ENCODE measurements at places on chromosomes 6 and 20. TPM values are rescaled to one million over a fixed set of nuclear protein-coding genes. Genes with fewer than 3 reads are reported as not detected.

HLA-DRB1 gene
- not detected for total RNA-seq

LTB gene
- total RNA-seq, result not detected

OR11A1 gene
- total RNA-seq, result not detected

SFTA2 gene
- not detected for total RNA-seq

ALDH5A1 gene
- 7.3 TPM for total RNA-seq

MUCL3 gene
- not detected for total RNA-seq

IL20RA gene
- total RNA-seq, result not detected

ADGRF1 gene
- not detected for total RNA-seq

TMEM200A gene
- 2.0 TPM for total RNA-seq

MYLK4 gene
- 0.13 TPM for total RNA-seq

SLA2 gene
- not detected for total RNA-seq

LST1 gene
- total RNA-seq, result not detected

DNA sequence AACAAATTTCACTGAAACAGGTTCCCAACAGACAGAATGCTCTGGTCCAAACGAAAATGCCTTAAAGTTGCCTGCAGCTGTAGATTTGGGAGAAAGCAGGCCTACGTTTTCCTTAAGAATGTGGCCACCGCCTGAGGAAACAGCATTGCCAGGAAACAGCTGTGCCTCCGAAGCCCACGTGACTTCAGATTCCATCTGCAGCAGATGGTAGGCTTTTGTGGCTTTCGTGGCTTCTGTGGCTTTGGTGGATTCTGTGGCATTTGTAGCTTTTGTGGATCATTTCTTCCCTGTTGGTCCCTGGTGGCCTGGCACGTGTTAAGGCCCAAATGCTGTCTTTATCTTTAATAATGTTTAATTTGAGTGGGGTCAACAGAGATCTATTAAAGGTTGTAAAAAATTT lies 222.9 kb downstream of the TTLL2 start:
- peak; percentile 14 for DNase-seq

GRCh38 chr6:166958926-166959861 lies 2.8 kb upstream of the RNASET2 start:
- DNase-seq, result peak; percentile 27

DNA sequence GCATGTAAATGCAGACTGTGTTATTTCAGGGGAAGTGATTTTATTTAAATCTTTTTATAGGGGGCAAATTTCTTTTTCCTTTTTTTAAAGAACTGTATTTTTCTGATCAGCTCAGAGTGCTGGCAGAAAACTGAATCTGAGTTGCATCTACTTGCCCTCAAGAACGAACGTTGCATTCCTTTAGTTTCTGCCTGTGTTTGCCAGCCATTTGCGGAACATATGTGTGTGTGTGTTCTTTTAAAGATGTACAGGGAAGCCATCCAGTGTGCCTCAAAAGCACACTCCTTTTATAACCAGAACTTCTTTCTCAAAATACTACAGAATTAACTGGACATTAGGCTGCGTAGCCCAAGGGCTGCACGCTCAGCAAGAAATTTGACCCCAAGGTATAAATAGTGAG lies 25.8 kb upstream of the INSM1 start:
- DNase-seq, result no peak

- no peak for DNase-seq
Measured at GRCh38 chr6:44298864-44299263, 14.3 kb downstream of the AARS2 start.

- no peak for DNase-seq
Measured at GRCh38 chr20:32115211-32115767, 5.8 kb downstream of the TM9SF4 start.

DNA sequence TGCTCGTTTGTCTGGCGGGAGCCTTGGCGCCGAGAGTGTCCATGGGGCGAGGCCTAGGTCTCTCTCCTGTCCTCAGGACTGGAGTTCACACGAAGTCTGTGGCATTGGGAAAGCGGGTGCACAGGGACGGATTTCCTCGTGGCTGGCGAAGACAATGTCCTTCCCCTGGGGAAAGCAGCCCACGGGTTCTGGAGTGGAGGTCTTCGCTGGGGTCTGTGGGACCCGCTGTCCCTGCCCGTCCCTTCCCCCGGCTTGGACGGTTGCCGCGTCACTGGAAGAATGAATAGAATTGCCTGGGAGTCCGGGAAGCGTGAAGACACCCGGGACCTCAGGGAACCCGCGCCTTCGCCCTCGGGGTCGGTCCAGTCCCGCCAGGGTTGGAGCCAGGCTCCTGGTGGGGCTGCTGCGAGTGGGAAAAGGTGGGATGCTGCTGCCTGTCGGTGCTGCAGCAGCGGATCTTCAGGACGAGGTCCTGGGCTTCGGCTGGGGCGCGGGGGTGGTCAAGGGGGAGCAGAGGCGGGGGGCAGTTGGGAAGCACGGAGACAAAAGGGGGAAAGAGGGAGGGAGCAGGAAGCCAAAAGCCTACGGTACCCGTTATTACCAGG lies 441.8 kb upstream of the DEFB115 start:
- no peak for DNase-seq

- DNase-seq, result no peak
Measured at GRCh38 chr6:19949155-19949554, 112.0 kb downstream of the ID4 start.

DNA sequence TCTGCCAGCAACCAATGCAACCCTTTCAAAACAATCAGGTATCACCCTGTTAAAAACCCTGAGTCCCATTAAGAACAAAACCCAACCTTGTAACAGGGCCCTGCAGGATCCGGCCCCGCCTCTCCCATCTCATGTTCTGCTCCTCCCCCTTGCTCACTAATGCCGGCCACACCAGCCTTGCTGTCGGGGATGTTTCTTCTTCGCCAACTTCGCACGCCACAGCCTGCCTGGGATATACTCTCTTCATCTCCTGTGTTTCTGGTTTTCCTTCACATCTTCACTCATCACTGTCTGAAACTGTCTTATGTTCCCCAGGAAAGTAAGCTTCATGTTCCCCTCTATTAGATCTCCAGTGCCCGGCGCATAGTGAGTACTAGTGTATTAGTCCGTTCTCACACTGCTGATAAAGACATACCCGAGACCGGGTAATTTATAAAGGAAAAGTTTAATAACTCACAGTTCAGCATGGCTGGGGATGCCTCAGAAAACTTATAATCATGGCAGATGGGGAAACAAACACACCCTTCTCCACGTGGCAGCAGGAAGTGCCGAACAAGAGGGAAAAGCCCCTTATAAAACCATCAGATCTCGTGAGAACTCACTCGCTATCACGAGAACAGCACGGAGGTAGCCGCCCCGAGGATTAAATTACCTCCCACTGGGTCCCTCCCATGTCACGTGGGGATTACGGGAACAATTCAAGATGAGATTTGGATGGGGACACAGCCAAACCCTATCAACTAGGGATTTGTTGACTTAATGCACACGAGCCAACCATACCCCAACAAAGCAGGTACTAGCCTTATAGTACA lies 5.1 kb downstream of the TP53RK start:
- DNase-seq, result peak; percentile 20

- DNase-seq, result no peak
Measured at GRCh38 chr20:51165131-51165530, 142.2 kb upstream of the KCNG1 start.

DNA sequence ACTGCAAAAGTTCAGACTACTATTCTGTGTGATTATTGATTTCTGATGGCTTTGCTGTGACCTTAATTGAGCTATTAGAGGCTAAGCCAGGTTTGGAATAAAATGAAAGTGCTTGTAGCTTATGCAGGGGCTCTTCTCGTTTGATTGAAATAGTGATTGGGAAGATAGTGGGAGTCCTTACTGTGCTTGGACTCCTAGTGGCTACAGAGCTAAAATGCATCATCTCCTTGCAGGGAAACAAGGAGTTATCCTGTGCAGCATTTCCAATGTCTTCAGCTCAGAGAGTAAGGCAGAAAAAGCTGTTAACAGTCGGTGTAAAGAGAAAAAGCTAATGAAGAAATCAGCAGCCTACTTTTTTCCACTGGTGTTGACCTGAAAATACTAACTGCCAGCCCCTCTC lies 173.5 kb downstream of the SLC35F1 start:
- DNase-seq, result peak; percentile 21

GRCh38 chr6:81997090-81997926 lies 244.8 kb upstream of the TENT5A start:
- DNase-seq, result peak; percentile 87

DNA sequence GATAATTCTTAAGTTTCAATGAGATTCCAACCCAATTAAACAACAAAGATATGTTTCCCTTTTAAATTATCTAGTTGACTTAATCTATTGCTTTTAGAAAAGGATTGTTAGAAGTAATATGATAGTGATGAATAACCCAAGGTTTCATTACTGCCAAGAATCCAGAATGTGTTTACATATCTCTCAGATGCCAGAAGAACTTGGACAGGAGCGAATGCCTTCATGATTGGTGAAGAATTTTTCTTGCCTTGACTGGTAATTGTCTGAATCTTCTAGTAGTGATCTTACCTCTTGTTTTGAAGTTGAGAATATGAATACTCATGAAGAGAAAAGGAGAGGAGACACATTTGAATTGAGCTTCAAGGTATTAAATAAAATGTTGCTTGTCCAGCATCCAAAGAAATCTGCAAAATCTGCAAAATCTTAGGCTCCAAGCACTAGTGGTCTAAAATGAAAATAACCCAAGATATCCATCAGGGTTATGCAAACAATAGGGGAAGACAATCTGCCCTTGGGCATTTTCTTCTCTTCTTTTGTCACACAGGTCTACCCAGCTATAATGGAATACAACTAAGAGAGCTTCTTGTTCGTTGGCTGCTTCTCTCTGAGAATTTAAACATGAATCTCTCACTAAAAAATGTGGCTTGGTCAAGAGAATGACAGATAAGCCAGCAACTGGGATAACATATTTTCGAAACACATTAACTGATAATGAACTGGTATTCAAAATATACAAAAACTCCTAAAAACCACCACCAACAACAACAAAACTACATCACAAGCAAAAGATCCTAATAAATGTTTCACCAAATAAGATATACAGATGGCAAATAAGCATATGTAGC lies 928.9 kb downstream of the EYS start:
- no peak for DNase-seq

- peak; percentile 42 for DNase-seq
Measured at GRCh38 chr6:143232849-143233248, 172.2 kb downstream of the AIG1 start.

- DNase-seq, result no peak
Measured at GRCh38 chr6:57261926-57262325, 39.8 kb upstream of the RAB23 start.

DNA sequence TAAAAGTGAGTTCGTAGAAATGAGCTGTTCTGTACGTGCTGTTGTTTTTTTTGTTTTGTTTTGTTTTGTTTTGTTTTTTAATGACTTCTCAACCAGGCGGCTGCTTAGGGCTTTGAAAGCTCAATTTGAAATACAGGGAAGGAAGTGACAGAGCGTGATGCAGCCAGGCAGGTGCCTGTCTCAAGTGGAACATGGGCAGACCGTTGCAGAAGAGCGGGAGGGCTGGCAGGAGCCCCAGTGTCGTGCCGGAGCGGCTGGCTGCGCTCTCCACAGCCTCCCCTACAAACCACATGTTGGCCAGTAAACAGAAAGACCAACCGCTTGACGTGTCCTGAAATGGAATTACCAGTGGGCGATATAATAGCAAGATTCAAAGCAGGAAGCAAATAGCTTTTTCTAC lies 164.9 kb upstream of the RREB1 start:
- DNase-seq, result no peak

- no peak for DNase-seq
Measured at GRCh38 chr6:26292709-26293108, 72.3 kb upstream of the BTN3A2 start.

DNA sequence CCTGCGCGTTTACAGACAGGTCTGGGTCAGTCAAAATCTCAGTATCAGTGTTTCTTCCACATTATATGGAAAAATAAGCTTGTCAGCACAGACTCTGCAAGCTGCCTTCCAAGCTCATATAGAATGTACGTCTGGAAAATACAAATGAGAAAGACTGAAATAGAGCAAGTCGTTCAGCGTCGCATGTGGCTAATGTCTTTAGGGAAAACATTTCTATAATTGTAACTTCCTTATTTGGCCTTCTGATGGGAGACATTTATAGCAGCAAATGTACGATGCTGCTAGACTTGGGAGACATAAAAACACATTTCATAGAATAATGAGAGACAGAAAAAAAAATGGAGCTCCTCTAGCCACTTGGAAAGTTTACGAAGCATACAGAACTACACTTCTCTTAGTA lies 122.2 kb downstream of the KIF16B start:
- no peak for DNase-seq

DNA sequence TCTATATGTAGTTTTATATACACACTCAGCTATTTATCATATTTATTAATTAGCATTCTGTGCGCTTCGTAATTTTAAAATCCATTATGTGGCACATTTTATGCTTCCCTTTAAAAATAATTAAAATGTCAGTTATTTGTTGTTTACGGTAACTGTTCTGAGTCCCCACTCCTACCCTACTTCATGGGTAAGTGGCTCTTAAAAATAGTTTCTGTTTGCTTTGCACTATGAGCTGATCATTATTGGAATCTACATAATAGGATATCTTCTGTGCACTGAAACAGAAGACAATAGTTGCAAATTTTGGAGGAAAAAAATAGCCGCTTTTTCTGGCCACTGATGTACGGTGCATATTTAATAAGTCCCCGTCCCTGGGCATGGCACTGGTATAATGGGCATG lies 25.2 kb downstream of the LCA5 start:
- DNase-seq, result no peak

DNA sequence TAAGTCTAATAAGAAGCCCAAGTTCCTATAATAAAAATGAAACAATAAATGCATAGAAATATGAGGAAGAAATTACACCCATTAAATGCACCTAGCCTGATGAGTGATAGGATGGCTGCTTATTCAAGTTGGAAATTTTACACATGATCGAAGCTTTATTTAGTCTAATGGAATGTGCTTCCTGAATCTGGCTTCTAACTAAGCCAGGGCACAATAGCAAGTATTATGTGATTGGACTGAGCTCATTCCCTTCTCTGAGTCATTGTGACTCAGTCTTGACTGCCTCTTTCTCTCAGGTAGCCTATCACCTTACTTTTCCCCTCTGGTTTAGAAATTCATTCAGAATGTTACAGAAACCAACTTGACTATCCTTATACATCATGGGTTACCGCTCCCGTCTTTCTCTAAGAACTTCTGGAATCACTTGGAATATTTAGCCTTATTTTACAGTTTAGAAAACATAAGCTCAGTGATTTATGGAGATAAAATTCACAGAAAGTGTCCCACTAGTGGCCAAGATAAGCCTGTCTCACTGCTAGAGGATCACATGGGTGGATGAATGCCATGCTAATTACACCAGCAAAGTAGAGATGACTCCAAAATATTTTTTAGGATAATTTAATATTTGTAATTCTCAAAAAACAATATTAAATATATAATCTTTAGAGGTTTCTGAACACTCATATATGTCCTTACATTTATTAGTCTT lies 505.3 kb upstream of the JAG1 start:
- DNase-seq, result peak; percentile 12

- DNase-seq, result no peak
Measured at GRCh38 chr6:143734641-143735063, 56.9 kb downstream of the PHACTR2 start.

Data from A673 (cell line).